ENCODE measurements at places on chromosomes 13 and 19. TPM values are rescaled to one million over a fixed set of nuclear protein-coding genes. Genes with fewer than 3 reads are reported as not detected.
A peak's percentile ranks its signal among the peaks of the same experiment; 100 is the strongest.

DNA sequence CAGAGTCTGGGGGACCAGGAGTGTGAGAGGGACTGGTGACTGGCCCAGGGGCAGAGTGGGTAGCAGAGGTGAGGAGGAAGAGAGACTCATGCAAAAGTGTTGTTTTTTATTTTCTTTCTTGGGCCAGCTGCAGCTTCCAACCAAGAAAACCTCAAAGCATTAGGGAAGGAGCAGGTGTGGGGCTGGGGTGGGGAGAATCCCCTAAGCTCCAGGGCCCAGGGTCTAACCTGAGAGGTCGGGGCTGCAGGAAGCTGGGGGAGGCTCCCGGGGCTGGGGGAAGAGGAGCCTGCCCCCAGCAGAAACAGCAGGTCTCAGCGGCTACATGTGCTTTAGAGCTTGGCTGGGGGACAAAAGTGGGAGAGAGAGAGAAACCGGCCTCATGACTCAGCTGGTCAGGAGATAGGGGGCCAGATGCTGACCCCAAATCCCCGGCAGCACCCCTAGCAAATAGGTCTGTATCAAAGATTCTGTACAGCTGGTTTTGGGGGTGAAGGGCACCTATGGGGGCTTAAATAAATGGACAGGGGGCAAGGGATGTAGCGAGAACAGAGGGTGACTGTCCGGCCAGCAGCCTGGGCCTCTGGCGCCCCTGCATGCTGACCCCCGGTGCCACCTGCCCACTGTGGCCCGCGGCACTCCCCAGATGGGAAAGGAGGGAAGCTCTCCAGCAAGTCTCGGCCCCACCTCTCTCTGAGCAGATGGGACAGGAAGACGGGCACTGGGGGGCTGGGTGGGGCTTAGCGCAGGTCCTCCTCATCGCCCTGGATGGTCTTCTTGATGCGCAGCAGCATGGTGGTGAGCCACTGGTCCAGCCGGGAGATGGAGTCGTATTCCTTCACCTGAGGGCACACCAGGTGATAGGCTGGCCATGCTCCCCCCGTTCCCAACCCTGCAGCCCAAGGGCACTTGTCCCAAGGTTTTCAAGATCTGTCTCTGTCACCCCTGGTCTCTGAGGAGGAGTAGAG is 3.8 kb upstream of the KPTN start:
- peak; percentile 22 for DNase-seq

GRCh38 chr13:95201814-95202651 is 99.2 kb downstream of the ABCC4 start:
- no peak for DNase-seq

DNA sequence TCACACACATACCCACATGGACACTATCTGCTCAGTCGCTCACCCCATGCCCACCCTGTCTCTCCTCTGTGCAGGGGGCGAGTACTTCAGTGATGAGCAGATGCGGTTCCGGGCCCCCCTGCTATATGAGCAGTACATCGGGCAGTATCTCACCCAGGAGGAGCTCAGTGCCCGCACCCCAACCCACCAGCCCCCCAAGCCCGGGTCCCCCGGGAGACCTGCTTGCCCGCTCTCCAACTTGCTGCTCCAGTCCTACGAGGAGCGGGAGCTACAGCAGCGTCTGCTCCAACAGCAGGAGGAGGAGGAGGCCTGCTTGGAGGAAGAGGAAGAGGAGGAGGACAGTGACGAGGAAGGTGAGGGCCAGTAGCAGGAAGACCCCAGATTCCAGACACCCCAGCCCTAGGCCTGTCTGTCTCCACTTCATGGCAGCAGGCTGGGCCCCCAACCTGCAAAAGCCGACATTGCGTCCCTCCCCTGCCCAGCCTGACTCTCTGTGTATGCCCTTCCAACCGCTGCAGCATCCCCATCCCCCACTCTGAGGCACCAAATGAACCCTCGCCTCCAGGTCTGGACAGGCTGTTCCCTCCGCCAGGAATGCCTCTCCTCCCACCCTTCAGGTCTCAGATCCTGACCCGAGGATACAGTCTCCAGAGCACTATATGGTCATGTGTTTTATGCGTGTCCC is 9.7 kb downstream of the CCDC97 start:
- peak; percentile 39 for DNase-seq

The ZNF221 gene
- total RNA-seq, result 6.2 TPM

- DNase-seq, result no peak
Observed at GRCh38 chr19:49415102-49415809, 8.0 kb downstream of the PTH2 start.

DNA sequence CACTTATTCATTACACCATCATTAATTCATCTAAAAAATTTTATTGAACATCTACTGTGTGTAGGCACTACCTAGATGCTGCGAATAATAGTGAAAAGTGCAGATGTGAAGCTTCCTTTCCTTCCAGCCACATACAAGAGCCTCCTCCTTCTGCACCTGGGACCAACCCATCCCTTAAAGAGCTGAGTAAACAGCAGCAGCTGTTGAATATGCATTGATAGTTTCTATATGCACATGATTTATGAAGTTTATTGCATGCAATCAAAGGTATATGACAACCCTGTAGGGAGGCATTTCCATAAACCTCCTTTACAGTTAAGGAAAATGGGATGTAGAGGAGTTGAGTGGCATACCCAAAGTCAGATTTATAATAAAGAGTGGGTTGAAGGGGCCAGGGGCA is 110.3 kb upstream of the IPO5 start:
- DNase-seq, result no peak

The DLEU7 gene
- 3.3 TPM for total RNA-seq

DNA sequence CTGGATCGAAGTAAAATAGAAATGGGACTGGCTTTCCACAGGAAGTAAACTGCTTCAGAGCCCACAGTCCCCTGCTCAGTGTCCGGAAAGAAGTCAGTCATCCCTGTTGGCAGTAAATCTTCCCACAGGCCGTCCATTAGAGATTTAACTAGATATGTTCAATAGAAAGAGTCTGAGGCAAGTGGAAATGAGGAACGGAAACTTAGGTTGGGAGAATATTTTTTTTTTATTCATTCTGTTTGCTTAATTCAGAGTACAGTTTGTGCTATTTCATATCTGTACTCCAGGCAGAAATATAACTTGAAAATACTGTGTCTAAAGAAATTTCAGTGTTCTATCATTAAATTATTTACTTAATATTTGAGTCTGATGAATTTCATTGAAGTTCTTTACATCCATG is 22.7 kb downstream of the SLC25A15 start:
- DNase-seq, result no peak

DNA sequence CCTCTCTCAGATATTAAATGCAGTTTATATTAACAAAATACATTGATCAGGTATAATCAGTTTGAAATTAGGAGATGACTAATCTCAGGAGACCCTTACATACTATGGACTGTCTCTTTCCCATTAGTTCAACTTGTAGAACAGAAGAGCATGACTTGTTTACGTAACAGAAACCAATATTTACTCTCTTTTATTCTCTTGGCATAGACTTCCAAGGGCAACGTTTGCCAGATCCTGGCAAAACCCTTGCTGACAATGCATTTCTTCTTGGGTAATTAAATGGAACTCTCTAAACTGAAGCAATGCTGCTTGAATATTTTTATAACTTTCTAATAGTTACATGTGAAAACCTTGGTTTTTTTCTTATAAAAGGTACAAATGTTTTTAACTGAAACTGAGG is 68.3 kb upstream of the MYO16 start:
- DNase-seq, result no peak

- no peak for DNase-seq
Observed at GRCh38 chr13:35810321-35810720, 320.9 kb downstream of the DCLK1 start.

- peak; percentile 46 for DNase-seq
Observed at GRCh38 chr19:37304190-37304883, 66.6 kb upstream of the ZNF527 start.

DNA sequence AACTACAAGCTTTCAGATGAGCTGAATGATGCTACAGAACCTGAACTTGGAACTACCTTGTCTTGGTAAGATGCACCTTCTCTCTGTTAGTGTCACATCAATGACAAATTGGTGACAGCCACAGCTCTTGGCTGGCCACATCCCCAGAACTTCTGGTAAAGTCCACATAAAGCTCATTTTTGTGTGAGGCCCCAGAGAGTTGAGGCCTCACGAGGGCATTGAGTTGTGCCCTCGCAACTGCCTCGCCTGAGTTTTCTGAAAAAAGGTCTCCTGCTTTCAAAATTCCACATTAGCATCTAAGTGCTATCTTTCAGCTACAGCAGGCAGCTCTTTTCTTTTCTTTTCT is 42.6 kb downstream of the MRPL57 start:
- DNase-seq, result no peak

- DNase-seq, result no peak
Observed at GRCh38 chr13:73879346-73880015, 254.7 kb downstream of the KLF12 start.

DNA sequence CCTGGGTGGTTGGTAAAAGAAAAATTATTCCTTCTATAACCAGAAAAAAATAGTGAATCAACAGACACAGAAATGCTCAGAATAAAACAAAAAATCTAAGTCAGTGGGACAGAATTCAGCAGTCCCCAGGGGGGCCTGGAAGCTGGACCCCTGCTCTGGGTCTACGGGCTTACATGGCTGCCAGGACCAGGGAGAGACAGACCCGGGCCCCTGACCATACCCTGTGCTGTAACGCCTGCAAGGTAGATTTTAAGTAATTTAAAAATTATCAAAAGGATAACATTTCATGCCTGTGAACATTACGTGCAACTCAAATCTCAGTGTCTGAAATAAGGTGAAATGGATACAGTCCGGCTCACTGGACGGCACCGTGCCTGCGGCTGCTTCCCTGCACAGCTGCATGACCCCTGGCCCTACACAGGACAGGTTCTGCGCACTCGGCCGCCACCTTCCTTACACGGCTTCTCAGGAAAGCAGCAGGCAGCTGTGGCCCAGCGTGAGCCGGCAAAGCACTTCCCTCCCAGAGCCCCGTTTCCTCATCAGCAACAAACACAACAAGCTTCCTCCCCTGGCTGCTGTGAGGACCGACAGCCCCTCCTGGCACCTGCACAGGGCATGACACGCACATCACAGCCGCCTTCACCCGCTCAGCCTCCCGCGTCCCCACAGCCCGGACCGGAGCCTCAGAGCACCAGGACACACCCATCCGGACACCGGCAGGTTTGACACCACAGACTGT is 22.2 kb downstream of the RASA3 start:
- peak; percentile 78 for DNase-seq

DNA sequence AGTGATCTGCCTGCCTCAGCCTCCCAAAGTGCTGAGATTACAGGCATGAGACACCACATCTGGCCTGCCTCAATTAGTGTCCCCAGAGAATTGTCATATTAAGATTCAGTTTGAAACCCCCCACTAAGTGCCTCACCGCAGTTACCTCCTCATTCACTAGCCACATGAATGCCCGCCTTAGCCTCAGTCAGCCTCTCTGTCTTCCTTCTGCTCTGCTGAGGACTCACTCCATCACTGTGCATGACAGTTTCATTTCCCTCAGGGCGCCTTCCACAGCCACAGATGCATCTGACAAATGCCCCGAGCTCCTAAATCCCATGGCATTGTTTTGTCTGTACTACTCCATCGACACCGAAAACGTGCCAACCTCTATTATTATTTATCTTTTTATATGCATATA is 23.3 kb downstream of the MIPEP start:
- no peak for DNase-seq

GRCh38 chr13:99703908-99704307 is 202.6 kb downstream of the TM9SF2 start:
- DNase-seq, result no peak

- DNase-seq, result no peak
Observed at GRCh38 chr13:25136880-25137787, 35.0 kb downstream of the AMER2 start.

GRCh38 chr13:113460599-113460998 is 7.3 kb upstream of the ADPRHL1 start:
- DNase-seq, result no peak

GRCh38 chr13:59635589-59635988 is 528.1 kb downstream of the DIAPH3 start:
- DNase-seq, result no peak

DNA sequence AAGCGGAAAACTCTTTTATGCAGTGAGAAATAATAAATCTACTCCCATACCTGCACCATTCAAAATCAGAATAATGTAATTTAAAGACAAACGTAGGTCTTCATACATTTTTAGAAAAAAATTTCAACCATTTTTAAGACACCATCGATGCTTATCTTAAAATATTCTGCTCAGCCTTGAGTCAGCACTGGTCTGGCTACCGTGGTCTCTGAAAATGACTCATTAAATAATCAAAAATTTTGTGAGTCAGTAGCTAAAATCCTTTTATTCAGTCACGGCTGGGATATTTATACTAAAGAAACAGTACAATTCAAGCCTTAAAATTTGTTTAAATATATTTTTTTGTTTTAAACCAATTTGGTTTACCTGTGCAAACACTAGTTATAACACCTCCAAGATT is 2862.8 kb upstream of the PCDH20 start:
- no peak for DNase-seq

DNA sequence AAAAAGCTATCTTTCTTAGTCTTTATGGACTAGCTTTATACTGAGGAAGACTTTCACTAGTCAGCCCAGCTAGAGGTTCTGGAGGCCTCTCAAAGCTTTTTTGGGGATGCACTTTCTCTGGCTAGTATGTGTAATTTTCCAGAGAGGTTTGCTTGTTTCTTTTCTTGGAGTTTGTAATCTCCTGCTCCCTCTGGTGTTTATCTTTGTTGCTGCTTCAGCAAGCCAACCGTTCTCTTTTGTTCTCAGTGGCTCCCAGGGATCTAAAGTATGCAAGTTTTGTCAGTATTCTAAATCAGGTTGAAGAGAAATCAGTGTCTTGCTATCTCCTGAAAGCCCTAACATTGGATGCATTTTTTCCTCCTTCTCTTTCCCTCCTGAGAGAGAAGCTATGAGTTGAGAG is 121.1 kb upstream of the MYO16 start:
- DNase-seq, result no peak

The CARS2 gene
- total RNA-seq, result 70.3 TPM

The SRRM5 gene
- 0.24 TPM for total RNA-seq

The SELENOV gene
- not detected for total RNA-seq

The ADM5 gene
- total RNA-seq, result 2.1 TPM

The RASL11A gene
- 20.6 TPM for total RNA-seq

The TLE2 gene
- 42.7 TPM for total RNA-seq

DNA sequence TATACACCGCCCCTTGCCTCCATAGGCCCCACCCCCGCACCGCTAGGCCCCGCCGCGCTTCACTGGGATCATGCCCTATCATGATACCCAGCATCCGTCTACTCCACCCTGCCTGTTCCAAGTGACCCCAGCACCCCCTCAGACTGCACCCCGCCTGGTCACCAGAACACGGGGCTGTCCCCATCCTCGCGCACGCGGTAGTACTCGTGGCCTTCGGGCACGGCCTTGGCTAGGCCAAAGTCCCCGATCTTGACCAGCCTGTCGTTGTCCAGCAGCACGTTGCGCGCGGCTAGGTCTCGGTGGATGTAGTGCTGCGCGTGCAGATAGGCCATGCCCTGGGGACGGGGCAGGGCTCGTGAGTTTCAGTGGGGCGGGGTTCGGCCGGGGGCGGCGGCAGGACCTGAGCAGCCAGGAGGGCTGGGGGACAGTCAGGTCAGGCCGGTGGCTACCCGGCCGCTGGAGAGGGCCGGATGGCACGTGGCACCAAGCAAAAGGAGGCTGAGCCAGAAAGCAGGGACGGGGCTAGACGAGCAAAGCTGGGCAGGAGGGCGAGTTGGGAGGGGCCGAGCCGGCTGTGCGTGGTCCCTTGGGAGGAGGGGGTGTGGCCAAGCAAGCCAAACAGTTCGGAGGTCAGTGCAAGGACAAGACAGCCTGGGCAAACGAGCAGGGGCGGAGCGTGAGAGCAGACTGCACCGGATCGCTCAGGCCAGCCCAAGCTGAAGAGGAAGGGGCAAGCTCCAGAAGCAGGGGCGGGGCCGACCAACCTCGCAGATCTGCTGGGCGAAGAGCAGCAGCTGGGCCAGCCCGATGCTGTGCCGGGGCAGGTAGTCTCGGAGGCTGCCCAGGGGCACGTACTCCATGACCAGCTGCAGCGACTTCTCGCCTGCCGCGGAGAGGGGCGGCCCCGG is 13.6 kb upstream of the ICAM3 start:
- no peak for DNase-seq

The CIC gene
- total RNA-seq, result 67.9 TPM

Data from lower lobe of right lung (tissue), 2 donors.